ENCODE measurements at places on chromosomes 3 and 15.

GRCh38 chr3:197750396-197750831 lies 731 bp downstream of the FYTTD1 start:
- no peak for DNase-seq

GRCh38 chr3:82133070-82133606 lies 371.7 kb upstream of the GBE1 start:
- no peak for DNase-seq

DNA sequence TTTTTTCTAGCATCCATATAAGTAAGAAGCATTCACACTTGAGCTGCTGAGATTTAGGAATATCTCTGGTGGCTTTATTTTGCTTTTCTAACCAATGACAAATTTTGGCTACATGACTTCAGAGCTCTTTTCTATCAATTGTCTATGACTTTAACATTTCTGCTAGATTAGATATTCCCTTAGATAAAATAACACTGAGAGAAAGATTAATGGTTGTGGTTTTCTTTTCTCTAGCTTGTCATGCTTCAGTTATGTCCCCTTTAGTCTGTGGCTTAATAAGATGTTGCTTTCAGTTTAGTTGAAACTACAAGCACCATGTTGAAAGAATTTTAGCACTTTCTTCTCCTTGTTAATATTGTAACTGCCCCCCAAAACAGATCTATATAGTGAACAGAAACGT lies 665.6 kb upstream of the CCDC54 start:
- no peak for DNase-seq

DNA sequence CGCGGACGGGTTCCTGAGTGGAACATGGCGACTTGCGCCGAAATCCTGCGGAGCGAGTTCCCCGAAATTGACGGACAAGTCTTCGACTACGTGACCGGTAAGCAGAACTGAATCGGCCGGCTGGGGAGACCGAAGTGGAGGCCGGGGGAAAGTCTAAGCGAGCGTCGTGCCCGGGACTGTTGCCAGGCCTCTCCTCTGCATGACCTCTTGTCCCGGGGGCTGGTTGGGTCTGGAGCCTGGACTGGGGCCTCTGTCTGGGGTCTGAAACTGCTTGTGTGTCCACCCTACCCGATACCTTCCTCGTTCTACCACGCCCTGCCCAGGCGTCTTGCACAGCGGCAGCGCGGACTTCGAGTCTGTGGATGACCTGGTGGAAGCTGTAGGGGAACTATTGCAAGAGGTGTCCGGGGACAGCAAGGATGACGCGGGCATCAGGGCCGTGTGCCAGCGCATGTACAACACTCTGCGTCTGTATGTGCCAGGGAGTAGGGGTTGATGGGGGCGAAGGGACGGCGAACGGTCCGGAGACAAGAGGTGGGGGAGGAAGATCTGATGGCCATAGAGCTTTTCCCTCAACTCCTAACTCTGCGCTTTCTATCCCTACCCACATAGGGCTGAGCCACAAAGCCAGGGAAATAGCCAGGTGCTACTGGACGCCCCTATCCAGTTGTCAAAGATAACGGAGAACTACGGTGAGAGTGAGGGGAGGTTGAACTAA lies at the start of gene ABCF3:
Gene ABCF3, plus strand, starts transcription at position 16 of the 718 bp plus-strand sequence. Its CDS starts 9 bp downstream, at position 25.
- no peak for DNase-seq

DNA sequence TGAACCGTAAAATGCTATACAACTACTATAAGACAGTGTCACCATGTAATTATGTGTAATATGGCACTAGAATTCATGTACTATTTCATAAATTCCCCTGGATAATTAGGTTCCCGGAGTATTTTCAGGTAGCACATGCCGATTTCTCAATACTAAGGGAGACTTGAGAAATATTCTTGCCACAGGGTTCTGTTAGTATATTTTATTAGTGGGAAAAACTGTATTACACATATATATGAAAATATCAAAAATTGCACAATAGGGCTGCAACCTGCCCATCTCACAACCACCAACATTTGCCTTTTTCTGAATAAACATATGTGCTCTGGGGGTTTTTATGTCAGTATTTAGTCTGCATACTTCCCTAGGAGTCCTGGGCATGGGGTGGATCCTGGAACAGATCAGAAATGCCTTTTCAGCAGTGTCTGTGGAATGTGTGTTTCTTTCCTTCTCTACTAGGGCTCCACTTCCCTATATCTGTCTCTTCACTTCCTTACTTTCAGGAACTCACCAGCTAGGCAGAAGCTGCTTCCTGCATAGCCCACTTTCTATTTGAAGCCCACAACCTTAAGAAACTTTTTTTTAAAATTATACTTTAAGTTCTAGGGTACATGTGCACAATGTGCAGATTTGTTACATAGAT lies 87.5 kb downstream of the RPL39L start:
- DNase-seq = no peak

GRCh38 chr15:45150481-45150880 lies 20.7 kb downstream of the DUOX1 start:
- no peak for DNase-seq

DNA sequence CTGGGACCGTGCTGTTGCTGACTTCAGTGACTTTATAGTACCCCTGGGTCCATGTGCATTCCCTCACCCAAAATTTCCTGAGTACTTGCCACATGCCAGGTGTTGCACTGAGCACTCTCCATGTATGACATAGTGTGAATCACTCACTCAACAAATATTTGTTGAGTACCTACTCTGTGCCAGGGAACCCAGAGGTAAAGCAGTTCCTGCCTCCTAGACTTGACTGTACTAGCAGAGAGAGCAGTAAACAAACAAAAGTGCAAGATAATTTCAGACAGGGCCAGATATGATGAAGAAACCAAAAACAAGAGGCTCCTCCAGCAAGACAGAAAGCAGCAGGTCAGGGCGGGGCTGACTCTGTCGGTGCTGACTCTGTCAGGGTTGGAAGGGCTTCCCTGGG lies 12.2 kb downstream of the TGM4 start:
- DNase-seq = no peak

All from anterior cingulate cortex (tissue), 58 donors.